Sigmoid colon (tissue), 7 donors: ENCODE measurements at places on chromosomes 2 and 18. TPM values are rescaled to one million over a fixed set of nuclear protein-coding genes. Genes with fewer than 3 reads are reported as not detected.

Gene TANK
- 35.2 TPM for polyA plus RNA-seq

Gene SPIRE1
- polyA plus RNA-seq = 3.5 TPM

Gene CBLN2
- 0.82 TPM for polyA plus RNA-seq

Gene FBLN7
- polyA plus RNA-seq = 3.3 TPM

Gene POU3F3
- polyA plus RNA-seq = not detected

Gene MFSD2B
- polyA plus RNA-seq = not detected

Gene AKAIN1
- polyA plus RNA-seq = 0.32 TPM

Gene CHPF
- 37.3 TPM for polyA plus RNA-seq

Gene TIA1
- 9.7 TPM for polyA plus RNA-seq

Gene KLHL41
- polyA plus RNA-seq = not detected

Gene RIT2
- polyA plus RNA-seq = not detected

Gene TSPYL6
- polyA plus RNA-seq = not detected

Gene SERPINB7
- polyA plus RNA-seq = not detected

Gene FZD7
- 0.23 TPM for polyA plus RNA-seq

Gene ANKRD53
- polyA plus RNA-seq = not detected

Gene ITGB6
- 1.8 TPM for polyA plus RNA-seq

Gene LIMS3
- not detected for polyA plus RNA-seq

Gene SERPINB12
- polyA plus RNA-seq = not detected

Gene MDH1B
- not detected for polyA plus RNA-seq

Gene APOB
- polyA plus RNA-seq = not detected

Gene NCKAP5
- 0.52 TPM for polyA plus RNA-seq

Gene C1GALT1C1L
- 0.50 TPM for polyA plus RNA-seq

Gene KANSL3
- polyA plus RNA-seq = 14.3 TPM
